CD8-positive, alpha-beta memory T cell (primary cell): ENCODE measurements at places on chromosomes 7 and 10. TPM values are rescaled to one million over a fixed set of nuclear protein-coding genes. Genes with fewer than 3 reads are reported as not detected.

DNA sequence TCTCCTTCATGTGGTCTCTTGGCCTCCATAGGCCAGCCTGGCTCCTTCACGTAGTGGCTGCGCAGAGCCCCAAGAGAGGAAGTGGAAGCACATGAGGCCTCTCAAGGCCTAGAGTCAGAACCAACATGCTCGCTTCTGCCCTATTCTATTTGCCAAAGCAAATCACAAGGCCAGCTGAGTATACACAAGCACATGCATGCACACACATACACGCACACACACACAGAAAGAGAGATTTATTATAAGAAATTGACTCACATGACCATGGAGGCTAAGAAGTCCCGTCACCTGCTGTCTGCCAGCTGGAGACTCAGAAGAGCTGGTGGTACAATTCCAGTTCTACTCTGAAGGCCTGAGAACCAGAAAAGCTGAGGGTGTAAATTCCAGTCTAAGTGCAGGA lies 64.3 kb upstream of the NRP1 start:
- H3K4me1 ChIP-seq, result no peaks in the 10 kb centered on the region
- H3K27ac ChIP-seq, result no peak overlapping the region
- H3K36me3 ChIP-seq, result no peaks in the 10 kb centered on the region
- no peak for DNase-seq

The CTNNA3 gene
- 0.92 TPM for polyA plus RNA-seq

The FBXL15 gene
- polyA plus RNA-seq, result 33.4 TPM

GRCh38 chr7:36896956-36897590 lies 172.8 kb upstream of the AOAH start:
- no peaks in the 10 kb centered on the region for H3K36me3 ChIP-seq
- no peak for DNase-seq
- no peak overlapping the region for H3K27ac ChIP-seq

DNA sequence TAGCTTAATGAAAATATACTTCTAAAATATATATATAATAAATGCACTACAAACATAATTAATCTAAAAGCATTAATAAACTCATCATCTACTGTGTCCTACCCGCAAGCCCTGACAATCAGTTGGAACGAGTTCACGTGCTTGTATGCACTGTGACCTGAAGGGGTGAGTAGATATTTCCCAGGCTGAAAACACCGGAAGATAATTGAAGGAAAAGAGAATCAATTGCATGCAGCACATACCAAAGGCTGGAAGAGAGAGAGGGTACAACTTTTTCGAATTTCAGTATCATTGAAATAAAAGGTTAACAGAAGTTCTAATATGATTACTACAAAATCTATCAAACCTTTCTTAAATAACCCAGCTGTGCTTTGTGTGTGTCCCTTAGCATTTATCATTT lies 94.6 kb downstream of the SEMA3C start:
- H3K27ac ChIP-seq, result no peak overlapping the region
- no peaks in the 10 kb centered on the region for H3K4me1 ChIP-seq
- no peaks in the 10 kb centered on the region for H3K27me3 ChIP-seq
- H3K4me3 ChIP-seq, result no peak overlapping the region
- no peak for DNase-seq
- no peaks in the 10 kb centered on the region for H3K36me3 ChIP-seq

The MARCHF5 gene
- polyA plus RNA-seq, result 29.2 TPM

The EN2 gene
- polyA plus RNA-seq, result not detected

DNA sequence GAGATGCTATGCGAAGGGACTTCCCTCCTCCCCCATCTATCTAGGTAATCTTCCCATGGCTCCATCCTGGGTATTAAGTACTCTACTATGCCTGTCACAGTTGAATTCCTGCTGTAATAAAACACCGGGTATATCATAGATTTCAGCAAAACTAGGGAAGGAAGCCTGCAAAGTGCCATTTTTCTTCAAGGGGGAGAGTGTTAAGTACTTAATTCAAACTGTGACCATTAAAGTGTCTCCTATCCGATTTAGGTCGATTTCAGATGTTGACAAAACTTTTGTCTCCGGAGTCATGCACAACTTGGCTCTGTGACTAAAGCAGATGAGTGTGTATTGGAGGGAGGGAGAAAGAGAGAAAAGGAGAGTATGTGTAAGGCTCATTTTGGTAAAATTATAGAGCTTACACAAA lies 4.6 kb downstream of the HOXA4 start:
- no peaks in the 10 kb centered on the region for H3K36me3 ChIP-seq
- no peak overlapping the region for H3K4me3 ChIP-seq
- no peak overlapping the region for H3K27ac ChIP-seq
- no peak for DNase-seq
- peaks cover under 1% of the 10 kb centered on the region for H3K4me1 ChIP-seq

DNA sequence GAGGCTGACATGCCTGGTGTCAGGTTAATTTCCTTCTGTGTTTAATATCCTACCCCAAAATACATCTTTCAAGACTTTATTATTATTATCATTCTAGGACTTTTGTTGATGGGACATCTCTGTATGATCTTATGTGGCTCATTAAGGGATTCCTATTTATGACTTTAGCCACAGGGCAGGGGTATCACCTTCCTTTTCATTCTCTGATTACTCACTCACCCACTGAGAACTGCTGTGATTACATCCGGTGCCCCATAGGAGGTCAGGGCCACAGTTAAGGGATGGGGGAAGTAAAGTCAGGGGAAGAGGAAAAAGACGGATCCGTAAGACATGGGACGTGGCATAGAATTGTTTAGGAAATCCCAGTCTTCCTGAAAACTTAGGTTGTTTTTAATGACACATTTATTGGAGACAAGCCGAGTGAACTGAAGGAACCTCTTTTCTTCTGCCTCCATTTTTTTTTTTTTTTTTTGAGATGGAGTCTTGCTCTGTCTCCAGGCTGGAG lies 61.0 kb upstream of the PITRM1 start:
- no peak overlapping the region for H3K4me3 ChIP-seq
- no peak overlapping the region for H3K27ac ChIP-seq
- DNase-seq, result no peak
- no peaks in the 10 kb centered on the region for H3K36me3 ChIP-seq
- H3K4me1 ChIP-seq, result peaks cover 5% of the 10 kb centered on the region

DNA sequence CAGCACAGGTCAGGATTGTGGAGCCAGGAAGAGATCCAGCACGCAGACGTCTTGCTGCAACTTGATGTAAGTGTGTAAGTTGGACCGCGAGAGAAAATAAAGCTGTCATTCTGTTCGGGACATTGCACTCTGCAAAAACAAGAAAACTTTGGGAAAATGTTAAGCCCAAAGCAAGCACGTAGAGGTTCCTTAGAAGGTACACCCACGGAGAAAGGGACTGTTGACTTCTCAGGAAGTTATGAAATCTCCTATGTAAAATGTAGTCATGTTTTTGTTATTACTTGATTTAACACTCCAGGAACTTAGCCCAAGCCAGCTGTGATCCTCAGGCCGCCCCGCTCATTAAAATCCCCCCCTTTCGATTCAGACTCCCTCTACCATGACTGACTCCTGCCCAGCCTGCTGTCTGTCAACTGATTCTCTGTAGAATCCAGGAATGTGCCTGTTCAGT lies 196.1 kb upstream of the TCF7L2 start:
- no peaks in the 10 kb centered on the region for H3K27me3 ChIP-seq
- H3K27ac ChIP-seq, result no peak overlapping the region
- no peaks in the 10 kb centered on the region for H3K4me1 ChIP-seq
- DNase-seq, result no peak

GRCh38 chr10:10985361-10985760 lies 32.3 kb upstream of the CELF2 start:
- H3K27me3 ChIP-seq, result no peaks in the 10 kb centered on the region
- H3K27ac ChIP-seq, result no peak overlapping the region
- H3K4me3 ChIP-seq, result no peak overlapping the region
- H3K4me1 ChIP-seq, result no peaks in the 10 kb centered on the region

The LLCFC1 gene
- polyA plus RNA-seq, result not detected

- no peak overlapping the region for H3K4me3 ChIP-seq
- H3K27ac ChIP-seq, result no peak overlapping the region
- no peaks in the 10 kb centered on the region for H3K4me1 ChIP-seq
- no peak for DNase-seq
Measured at GRCh38 chr7:137283153-137283552, 60.4 kb downstream of the PTN start.

DNA sequence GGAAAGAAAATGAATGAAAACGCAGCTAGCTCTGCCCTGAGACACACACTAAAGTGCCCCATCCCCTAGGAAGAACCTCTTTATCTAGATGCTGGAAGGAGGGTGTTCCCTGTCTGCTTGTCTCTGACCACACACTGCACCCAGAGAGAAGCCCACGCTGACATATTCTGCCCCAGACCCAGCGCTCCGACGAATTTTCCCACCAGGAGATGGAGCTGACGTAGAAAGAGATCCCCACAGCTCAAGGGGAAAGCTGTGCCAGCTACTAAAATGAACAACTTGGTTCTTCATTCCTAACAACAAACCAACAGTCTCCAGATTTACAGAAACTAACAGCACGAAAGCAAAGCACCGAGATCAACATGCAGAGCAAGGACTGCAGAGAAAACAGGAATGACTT lies 73.3 kb downstream of the KIAA1549 start:
- H3K27me3 ChIP-seq, result no peaks in the 10 kb centered on the region
- no peak overlapping the region for H3K4me3 ChIP-seq
- no peaks in the 10 kb centered on the region for H3K36me3 ChIP-seq
- peaks cover 15% of the 10 kb centered on the region for H3K4me1 ChIP-seq

The ADRA2A gene
- not detected for polyA plus RNA-seq
